GM04504 (cell line): ENCODE measurements at places on chromosomes 7 and 10.

DNA sequence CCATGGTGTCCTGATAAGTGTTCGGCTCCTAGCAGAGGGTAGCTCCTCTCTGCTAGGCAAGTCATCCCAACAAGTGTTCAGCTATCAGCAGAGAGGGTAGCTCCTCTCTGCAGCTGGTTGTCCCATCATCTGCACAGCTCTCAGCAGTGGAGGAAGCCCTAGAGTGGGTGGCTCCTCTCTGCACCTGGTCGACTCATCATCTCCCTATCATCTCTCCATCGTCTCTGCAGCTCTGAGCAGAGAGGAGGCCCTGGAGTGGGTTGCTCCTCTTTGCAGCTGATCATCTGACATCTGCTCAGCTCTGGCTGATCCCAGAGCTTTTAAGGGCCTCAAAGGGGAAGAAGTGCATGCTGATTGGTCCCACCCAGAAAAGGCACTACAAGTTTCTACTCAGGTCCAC lies 199.9 kb upstream of the KMT2E start:
- DNase-seq: no peak

DNA sequence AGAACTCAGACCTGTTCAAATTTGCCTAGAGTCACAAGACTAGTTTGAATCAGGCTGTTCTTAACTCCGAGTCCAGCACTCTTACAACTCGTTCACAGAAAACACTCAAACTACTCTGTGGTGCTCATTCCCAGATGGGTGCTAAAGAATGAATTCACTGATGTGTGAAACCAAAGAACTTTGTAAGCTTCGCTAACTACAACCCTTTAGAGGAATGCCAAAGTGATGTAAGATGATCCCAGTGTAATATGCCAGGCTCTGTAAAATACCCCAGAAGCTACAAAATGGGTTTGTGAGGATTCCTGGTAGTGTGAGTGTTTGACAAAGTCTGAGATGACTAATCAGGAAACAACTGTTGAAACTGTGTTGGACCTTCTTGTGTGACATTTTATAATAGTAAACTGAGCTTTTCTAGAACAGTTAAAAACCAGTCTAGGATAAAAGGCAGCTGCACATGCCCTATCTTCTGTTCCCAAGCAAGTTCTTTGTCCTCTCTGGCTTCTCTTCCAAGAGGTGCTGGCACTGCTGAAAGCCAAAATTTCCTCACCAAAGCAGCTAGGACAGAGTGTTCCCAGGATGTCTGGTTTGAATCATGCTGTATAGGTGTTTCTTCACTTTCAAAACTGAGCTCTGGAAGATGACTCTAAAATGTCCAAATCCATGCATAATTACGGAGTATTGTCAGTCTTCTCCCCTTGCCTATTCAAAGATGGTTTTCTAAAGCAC lies 527.6 kb downstream of the SORCS1 start:
- DNase-seq: no peak

DNA sequence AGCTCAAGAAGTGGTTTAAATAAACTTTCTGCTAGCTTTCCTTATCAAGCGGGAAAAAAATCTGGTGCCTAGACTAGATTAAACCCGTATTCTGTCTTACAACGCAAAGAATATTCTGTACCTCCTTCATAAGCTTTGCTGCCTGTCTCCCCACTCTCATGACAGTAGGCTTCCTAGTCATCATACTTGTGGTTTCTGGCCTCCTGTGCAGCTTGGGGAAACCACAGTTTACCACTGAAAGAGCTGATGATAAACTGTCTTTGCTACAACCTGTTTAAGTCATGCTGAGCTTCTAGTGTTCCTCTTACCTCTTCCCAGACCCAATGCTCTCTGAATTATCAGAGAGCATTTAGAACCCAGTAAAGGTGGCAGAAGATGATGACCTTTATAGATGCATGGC lies 55.0 kb downstream of the PODXL start:
- peak; percentile 42 for DNase-seq

- DNase-seq: no peak
Measured at GRCh38 chr10:2619472-2619871, 447.9 kb upstream of the PFKP start.

GRCh38 chr7:115356139-115356746 lies 434.3 kb downstream of the MDFIC start:
- no peak for DNase-seq

- DNase-seq: no peak
Measured at GRCh38 chr7:51645255-51645654, 328.6 kb upstream of the COBL start.
